ENCODE measurements at places on chromosomes 5 and 9.

- DNase-seq = no peak
These were observed 155.7 kb downstream of the C9orf50 start for GRCh38 chr9:129464972-129465833.

DNA sequence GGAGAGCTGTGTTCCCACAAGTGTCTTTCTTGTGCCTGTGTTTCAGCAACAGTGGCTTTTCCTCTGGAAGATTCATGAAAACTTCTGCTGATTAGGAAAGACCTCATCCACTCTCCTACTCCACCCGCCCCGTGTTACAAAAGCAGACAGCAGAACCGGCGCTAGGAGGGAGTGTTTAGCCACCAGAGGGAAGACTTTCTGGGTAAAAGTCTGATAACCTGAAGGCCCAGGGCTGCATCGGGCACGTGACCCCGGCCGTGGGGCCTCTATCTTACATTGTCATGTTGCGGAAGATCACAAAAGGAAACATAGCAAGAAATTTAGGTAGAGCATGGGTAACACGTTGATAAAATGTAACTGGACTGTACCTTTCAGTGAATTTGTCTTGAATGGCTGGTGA lies 32.0 kb upstream of the DMRT2 start:
- no peak for DNase-seq

DNA sequence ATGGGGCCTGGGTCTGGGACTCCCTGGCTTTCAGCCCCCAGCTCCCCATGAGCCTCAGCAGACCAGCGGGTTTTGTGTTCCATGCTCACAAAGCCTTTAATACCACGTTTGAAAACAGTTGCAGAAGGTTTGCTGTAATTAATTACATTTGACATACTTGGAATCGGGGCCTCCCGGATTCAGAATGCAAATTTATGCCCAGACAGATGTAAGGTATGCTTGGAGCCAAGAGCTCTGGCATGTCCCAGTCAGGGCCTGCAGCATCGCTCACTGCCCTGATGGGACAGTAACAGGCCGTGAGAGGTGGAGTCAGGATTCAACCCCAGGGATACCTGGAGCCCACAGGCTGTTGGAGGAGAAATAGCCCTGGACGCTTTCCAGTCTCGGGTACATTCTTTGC lies 12.2 kb downstream of the ZNF618 start:
- DNase-seq = no peak

GRCh38 chr5:9538504-9538903 lies 7.4 kb downstream of the SEMA5A start:
- DNase-seq = no peak

DNA sequence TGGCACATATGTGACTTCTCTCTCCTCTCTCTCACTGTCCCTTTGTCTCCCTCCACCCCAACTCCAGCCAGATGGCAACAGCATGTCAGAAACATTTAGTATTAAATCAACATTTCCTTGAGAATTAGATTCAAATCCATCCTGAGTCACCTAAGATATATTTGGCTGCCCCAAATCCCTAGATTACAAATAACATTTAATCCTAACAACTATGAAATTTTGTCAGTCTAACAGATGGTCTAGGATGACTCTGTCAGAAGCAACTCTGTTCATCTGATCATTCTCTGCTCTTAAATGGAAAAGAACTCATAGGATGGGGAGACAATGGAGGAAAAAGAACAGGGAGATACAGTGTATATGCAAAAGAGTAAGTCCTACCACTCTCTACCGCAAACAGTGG lies 201.2 kb downstream of the TSSK1B start:
- DNase-seq = no peak

GRCh38 chr9:119697996-119698395 lies 328.8 kb upstream of the BRINP1 start:
- DNase-seq = no peak

- no peak for DNase-seq
These were observed 128.2 kb upstream of the SLC44A1 start for GRCh38 chr9:105116052-105116868.

Measured in activated CD4-positive, alpha-beta T cell treated with anti-CD3 and anti-CD28 coated beads, Interleukin-2, amount 50 U/mL, for 16 hours (primary cell).